ENCODE measurements at places on chromosomes 16 and 17.

DNA sequence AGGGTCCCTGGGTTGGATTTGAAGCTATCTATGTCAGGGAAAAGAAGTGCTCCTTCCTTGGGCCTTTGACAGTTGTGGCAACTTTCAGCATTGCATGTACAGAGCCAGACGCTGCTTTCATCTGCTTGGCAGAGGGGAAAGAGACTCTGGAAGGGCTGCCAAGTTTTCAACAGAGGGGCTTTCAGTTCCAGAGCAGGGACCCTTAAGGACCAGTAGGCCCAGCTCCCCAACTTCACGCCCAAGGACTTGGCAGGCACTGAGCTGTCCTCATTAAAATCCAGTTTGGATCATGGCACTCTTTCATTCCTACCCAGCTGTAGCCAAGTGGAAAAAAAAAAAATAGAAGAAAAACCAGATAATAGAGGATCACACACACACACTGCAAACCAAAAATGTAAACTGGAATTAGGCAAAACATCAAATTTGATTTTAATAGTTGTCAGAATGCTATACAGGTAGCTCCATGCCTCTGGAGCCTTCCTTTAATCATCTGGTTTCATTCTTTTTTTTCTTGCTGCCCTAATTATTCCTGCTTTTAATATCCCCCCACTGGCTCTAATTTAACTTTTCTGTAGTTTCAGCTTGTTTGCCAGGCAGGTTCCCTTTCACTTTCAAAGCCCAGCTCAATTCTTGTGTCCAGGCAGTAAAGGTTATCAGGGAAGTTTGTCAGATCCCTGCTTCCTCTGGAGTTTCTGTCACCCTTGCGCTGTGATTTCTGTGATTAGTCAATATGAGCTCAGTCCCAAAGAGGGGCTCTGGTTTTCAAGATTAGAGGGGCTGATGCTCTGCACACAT is 702.6 kb upstream of the CDH8 start:
- DNase-seq, result no peak

DNA sequence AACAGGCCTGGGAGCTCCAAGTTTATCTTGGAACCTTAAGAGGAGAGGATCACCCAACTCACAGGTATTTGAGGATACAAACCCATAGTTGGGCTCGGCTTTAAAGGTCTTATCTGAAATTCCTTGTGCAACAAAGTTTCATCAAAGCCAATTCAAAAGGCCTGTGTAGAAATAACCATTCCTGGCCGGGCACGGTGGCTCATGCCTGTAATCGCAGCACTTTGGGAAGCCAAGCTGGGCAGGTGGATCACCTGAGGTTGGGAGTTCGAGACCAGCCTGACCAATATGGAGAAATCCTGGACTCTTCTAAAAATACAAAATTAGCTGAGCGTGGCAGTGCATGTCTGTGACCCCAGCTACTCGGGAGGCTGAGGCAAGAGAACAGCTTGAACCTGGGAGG is 28.7 kb downstream of the C16orf54 start:
- DNase-seq, result no peak

GRCh38 chr16:7031031-7031430 is 301.6 kb upstream of the RBFOX1 start:
- no peak for DNase-seq

GRCh38 chr17:35183332-35183731 is 10.9 kb downstream of the SLC35G3 start:
- DNase-seq, result no peak

DNA sequence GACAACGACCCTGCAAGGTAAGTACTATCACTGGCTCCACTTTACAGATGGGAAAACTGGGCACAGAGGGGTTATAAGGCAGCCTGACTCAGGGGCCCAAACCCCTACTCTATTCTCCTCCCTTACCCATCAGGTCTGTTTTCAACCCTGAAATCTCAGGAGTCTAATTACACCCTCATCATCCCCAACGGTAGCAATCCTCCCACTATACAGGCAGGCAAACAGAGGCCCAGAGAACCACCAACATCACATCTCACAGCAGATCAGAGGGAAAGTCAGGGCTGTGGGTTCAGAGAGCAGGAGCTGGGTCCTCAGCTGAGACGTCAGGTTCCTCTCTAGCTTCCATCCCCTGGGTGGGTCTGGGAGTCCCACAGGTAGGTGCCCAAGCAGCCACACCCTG is 16.5 kb downstream of the JUP start:
- DNase-seq, result no peak

DNA sequence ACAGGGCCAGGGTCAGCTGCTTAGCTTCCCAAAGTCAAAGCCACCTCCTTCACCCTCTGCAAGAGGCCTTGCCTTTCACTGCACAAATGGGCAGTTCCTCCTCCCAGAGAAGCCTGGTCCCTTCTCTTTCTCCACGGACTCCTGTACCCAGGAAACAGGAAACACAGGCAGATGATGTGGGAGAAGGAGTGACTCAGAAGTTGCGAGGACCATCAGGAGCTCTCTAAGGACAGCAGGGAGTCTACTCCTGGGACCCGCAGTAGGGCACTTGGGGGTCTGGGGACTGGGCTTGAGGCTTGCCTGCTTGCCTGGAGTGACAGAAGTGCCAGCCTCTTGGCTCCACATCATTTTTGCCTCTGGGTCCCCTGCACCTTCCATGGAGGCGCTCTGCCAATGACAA is 47.4 kb upstream of the KSR1 start:
- DNase-seq, result no peak

GRCh38 chr17:81720267-81721071 is 8.4 kb downstream of the SLC25A10 start:
- no peak for DNase-seq

GRCh38 chr17:82059272-82060000 is 6.2 kb downstream of the DUS1L start:
- no peak for DNase-seq

- no peak for DNase-seq
Observed at GRCh38 chr17:17877529-17878358, 41.0 kb upstream of the SREBF1 start.

- no peak for DNase-seq
Observed at GRCh38 chr16:75244844-75245758, 6.3 kb downstream of the BCAR1 start.

GRCh38 chr16:85651629-85652430 is 36.9 kb downstream of the GINS2 start:
- DNase-seq, result no peak

- no peak for DNase-seq
Observed at GRCh38 chr17:8976638-8977037, 11.1 kb upstream of the PIK3R5 start.

- no peak for DNase-seq
Observed at GRCh38 chr16:3157229-3158025, 22.6 kb downstream of the ZNF213 start.

DNA sequence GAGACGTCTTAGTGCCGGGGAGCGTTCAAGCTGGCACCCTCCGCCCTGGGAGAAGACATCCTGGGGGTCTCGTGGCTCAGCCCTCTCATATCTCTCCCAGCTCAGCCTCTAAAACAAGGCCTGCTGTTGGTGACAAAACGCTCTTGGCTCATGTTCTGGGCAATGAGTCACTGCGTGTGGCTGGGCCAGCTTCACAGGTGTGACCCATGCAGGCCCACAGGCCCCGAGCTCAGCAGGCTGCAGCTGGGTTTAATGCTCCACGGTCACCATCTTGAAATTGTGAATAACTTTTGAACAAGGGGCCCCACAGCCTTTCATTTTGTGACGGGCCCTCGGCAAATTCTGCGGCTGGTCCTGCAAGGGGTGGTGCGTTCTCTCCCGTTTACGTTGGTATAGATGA is 22.4 kb downstream of the GAA start:
- DNase-seq, result no peak
